ENCODE measurements at places on chromosomes 12 and 14.

- no peak for DNase-seq
Observed at GRCh38 chr12:62783881-62784280, 151.1 kb downstream of the PPM1H start.

DNA sequence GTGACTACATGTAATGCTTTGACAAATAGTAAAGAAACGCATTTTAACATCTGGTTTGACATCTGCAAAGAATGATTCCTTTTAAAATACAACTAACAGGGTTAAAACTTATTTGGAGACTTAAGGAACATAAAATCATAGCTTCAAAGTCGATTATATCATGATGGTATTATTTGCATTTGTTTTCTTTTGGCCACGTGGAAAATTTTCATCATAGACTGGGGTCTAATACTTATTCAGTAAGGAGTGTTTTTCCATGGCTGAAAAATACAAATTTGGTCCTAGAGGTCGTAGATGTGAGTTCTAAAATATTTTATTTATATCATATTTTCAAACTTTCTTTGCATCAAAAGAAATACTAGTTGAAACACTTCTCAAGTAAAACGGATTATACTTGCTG, 31.5 kb upstream of the LMNTD1 start:
- no peak for DNase-seq

GRCh38 chr12:120085920-120086645, 30.5 kb downstream of the RAB35 start:
- DNase-seq = no peak

GRCh38 chr12:120874547-120875245, 29.5 kb downstream of the SPPL3 start:
- no peak for DNase-seq

- no peak for DNase-seq
Observed at GRCh38 chr14:94728950-94729349, 41.0 kb downstream of the GSC start.

- DNase-seq = no peak
Observed at GRCh38 chr12:30977124-30977523, 50.6 kb downstream of the TSPAN11 start.

DNA sequence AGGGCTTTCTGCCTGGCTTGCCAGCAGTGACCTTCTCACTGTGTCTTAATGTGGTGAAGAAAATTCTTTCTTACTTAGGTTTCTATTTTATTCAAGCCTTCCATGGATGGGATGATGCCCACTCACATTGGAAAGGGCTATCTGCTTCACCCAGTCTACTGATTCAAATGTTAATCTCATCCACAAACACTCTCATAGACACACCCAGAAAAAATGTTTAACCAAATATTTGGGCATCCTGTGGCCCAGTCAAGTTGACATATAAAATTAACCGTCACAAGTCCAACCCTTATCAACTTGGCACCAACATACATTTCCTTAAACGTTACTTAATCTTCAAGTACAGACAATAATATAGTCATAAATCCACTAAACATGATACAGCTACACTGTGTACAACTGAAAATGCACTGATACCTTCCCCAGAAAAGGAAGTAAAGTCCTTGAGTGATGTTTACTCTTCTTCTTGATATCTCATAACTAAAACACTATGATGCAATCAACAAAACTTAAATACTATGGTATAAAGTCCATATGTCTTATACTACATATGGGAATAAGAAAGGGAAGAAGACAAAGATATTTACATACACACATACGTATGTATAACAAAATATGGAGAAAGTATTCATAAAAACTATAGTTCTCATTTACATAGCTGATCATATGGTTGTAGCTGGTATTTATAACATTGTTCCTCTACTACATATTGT, 394.7 kb upstream of the NOVA1 start:
- DNase-seq = no peak

DNA sequence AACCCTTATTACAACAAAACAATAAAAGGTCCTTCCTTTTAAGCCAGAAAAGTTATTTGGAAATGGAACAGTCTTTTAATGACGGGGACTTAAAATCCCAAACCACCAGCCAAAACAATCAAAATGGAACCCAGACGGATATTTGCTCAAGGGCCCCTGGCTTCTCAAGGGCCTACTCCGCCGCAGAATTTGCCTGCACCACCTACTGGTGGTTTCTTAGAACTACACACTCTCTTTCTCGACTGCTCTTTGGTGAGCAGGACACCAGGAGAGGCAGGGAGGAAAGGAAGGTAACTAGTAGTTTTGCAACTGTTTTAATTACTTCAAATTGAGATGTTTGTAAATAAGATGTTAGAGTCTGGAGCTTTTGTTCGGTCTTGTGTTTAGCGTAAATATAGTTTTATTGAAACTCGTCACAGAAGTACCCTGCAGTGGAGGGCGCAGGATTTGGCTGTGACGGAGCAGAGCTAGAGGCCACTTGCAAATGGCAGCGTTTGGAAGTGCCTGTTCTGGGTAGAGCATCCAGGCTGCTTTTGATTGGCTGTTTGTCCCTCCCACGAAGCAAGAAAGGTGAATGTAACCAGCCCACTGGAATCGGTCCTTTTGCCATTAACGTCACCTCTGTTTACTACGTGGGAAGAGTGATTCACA, 238.5 kb downstream of the CACNA1C start:
- DNase-seq = peak; percentile 16

DNA sequence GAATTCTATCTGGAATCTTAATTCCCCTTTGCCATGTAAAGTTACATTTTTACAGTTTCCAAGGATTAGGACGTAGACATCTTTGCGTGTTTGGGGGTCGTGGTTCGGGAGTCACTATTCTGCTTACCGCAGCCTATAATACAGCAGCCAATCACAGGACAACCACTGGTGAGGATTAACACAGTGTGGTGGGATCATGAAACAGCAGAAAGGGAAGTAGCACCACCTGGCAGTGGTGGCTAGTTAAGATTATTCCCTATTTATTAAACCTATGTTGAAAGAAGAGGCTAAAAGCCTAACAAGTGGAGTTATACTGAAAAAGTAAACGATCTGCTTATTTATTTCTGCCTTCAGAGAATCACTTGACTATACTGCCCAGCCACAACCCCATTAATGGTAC, 71.7 kb downstream of the IPO8 start:
- DNase-seq = no peak

DNA sequence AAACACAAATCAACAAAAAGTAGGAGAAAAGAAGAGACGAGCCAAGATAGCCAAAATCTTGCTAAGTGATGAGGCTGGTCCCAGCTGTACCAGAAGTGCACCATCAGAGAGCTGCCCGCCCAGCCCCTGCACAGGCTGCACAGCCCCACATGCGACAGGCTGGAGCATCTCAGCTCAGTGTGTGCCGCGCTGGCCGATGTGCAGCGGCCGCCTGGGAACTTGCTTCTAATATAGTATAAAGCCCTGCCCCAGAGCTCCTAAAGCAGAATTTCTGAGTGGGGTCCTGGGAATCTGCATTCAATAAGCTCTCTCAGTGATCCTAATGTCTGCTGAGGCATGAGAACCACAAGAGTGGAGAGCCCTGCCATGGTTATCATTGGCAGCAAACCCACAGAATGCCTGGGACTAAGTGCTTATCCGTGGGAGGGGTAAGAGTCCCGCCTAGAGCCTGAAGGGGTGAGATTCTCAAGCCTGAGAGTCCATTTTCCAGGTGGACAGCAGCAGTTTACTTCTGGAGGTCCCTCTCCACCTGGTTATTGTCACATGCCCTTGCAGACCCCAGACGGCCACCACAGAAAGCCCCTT, 171.6 kb downstream of the DPF3 start:
- no peak for DNase-seq

GRCh38 chr12:10965476-10965875, 21.2 kb downstream of the TAS2R50 start:
- no peak for DNase-seq

GRCh38 chr12:49584591-49584990, 16.6 kb upstream of the MCRS1 start:
- no peak for DNase-seq

DNA sequence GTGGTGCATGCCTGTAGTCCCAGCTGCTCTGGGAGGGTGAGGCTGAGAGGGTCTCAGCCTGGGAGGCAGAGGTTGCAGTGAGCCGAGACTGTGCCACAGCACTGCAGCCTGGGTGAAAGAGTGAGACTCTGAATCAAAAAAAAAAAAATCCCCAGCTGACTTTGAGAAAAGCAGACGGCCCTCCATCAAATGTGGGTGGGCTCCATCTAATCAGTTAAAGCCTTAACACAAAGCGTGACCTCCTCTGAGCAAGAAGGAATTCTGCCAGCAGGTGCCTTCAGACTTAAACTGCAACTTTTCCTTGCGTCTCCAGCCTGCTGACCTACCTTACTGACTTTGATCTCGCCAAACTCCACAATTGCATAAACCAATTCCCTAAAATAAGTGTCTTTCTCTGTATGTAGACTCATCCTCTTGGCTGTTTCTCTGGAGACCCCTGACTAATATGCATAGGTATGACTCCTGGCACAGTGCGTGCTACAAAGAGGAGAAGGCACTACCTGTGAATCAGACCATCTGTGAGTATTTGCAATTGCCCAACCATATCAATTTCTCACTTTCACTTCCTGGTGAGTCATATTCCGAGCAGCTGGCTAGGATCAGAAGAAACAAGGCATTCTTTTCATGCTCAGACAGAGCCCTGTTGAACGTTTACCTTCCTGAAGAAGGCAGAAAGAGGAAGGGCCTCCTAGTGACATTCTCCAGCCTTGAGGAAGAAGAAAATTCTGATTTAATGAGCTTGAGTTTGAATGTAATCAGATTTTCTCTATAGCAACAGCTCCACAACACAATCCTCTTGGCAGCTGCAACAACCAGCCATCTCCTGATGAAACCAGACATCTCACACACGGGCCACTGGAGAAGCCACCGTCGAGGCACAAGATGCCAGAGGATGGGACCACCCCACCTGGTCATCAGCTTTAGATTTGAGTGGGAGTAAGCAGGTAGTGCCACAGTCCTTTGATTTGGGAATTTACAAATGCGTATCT, 54.3 kb downstream of the CLMN start:
- DNase-seq = peak; percentile 100

GRCh38 chr14:33909380-33910084, 41.3 kb downstream of the EGLN3 start:
- DNase-seq = no peak

All from mammary epithelial cell (primary cell).